ENCODE measurements at places on chromosomes 3 and 15.

DNA sequence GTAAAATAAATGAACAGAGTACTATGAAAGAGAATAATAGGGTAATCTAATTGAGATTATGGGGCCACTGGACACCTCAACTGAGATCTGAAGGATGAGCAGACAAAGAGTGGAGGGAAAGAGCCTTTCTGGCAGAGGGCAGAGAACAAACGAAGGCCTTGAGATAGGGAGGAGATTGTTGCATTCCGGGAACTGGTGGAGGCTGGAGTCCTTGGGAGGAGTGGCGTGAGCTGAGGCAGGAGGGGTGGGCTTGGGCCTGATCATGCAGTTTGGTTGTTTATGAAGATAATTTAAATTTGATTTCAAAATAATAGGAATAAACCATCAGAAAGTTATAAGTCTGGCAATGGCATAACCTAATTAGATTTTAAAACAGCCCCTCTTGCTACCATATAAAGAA is 59.5 kb upstream of the GALNT15 start:
- DNase-seq, result no peak

GRCh38 chr3:89682556-89682955 is 575.1 kb downstream of the EPHA3 start:
- DNase-seq, result no peak

DNA sequence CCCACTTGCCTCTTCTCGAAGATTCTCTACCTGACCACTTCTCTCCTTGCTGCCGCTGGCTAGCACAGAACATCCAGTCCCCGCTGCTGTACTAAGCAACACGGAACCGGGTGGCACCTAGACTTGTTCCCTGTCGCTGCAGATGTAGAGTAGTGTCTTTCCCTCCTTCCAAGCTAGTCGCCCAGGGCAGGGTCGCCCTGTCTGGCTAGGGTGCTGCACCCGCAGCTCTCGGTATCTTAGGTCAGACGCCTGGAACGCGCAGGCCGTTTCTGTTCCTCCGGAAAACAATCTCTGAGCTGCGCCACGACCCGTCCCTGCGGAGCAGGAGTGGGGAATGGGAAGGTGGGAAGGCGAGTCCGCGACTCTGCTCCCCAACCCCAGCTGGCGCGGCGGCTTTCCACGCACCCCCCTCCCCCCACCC is 758 bp upstream of the SNX33 start:
- DNase-seq, result no peak

DNA sequence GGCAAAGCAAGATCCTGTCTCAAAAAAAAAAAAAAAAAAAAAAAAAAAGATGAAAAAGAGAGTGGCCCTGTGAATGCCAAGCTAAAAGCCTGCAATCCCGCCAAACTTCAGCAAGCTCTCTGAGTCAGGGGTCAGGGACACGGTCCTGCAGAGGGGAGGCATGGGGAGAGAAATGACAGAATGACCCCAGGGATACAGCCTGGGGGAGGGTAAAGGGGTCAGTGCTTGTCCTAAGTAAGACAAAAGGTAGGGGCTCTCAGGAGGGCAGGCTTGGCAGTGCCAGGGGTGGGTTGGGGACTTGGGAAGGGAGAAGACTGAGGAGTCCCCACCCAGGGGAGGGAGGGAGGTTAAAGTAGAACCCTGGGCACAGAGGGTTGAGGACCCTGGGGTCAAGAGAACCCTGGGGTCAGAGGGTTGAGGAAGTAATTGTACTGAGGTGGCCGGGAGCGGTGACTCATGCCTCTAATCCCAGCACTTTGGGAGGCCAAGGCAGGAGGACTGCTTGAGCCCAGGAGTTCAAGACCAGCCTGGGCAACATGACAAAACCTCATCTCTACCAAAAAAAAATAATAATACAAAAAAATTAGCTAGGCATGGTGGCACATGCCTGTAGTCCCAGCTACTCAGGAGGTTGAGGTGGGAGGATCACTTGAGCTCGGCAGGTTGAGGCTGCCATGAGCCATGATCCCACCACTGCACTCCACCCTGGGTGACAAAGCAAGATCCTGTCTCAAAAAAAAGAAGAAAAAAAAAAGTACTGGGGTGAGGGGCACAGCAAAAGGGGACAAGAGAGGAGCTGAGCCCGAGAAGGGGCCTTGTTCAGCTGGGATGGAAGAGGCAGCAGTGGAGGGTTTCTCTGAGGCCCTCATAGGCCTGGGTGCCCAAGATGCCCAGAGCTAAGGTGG is 5.2 kb upstream of the SEMA3B start:
- no peak for DNase-seq

- no peak for DNase-seq
These were observed 50.9 kb downstream of the TCF12 start for GRCh38 chr15:56969265-56969895.

DNA sequence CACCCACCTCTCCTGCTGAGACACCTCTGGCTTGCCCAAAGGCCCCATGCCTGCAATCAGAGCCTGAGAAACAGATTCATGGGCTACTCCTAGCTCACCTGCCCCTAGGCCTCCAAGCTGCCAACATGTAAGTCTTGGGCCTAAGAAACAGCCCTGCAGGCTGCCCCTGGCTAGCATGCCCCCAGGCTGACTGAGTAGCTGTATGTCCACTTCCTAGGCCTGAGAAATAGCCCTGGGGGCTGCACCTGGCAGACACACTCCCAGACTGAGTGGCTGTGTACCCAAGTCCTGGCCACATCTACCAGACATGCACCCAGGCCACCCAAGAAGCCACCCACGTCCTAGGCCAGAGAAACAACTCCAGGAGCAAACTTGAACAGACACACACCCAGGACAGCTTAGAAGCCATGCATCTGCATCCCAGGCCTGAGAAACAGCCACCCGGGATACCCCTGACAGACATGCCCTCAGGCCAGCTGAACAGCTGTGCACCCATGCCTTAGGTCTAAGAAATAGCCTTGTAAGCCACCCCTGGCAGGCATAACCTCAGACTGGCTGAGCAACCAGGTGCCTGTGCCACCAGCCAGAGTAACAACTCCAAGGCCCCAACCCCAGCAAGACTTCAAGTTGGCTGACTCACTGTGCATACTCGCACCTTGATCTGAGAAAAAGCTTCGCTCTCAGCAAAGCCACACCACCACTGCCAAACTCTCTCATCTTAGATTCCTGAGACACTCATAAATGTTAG is 12.0 kb upstream of the NRG4 start:
- DNase-seq, result no peak

GRCh38 chr3:60337421-60337820 is 913.8 kb downstream of the FHIT start:
- no peak for DNase-seq

GRCh38 chr15:52441841-52442240 is 86.8 kb downstream of the MYO5A start:
- DNase-seq, result no peak

DNA sequence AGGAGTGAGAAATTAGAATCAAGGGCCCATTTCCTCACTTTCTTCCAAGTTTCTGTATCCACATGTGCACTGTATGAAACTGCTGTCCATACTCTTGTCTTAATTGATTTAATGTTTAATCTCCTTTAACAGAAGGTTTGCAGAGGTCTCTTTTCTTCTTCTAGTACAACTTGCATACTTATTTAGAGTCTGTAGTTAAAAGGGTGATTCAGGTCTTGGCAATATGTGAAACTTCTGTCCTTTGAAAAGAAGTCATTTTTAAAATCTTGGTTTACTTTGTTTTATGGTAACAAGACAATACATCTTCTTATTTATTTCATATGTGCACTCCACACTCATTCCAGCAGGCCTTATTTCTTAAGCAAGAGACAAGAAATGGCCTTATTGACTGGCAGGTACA is 25.8 kb downstream of the TMEM45A start:
- DNase-seq, result no peak

DNA sequence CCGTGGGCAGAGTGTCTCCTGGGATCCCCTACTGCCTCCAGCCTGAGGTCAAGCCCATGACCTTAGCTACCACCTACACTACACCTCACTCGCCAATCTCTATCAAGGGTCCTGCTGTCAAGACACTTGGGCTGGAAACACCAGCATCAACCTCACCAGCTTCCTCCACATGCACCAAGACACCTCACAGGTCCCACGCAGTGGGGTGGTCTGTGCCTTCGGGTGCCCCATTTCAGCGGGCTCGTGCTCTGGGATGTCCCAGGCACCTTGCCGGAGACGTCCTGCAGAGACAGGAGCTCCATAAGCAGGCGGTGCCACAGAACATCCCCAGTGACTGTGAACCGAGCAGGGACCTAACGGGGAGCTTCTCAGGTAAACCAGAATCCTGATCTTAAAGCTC is 20.0 kb downstream of the CYFIP1 start:
- DNase-seq, result no peak

DNA sequence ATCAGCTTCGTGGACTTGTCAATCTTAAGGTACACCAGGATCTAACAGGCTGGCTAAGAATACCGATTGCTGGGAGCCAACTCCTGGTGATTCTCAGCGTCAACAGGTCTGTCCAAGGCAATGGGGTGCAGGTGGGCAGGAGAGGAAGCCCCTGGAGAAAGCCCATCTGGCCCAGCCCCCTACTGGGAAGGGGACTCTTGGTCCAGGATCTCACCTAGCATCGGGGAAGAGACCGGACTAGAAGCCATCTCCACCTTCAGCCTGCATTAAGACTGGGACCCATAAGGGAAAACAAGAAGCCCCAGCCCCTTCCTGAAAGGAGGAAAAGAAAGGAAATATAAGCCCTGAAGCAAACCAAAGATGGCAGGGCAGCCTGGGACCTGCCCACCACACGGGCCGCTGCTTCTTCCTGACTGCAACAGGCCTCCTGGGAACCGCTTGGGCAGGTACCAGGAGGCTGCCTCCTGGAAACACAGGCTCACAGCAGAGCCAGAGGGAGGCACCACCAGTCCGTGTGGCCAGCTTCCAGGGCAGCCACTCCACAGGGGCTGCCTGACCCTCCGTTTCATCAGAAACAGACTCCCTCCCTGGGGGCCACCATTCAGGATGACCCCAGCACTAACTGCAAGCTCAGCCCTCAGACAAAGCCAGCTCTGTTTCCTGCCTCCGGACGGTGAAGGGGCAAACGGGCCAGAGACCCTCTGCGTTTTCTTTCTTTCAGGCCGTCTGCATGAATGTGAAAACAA is 100.2 kb downstream of the LRIG1 start:
- no peak for DNase-seq

DNA sequence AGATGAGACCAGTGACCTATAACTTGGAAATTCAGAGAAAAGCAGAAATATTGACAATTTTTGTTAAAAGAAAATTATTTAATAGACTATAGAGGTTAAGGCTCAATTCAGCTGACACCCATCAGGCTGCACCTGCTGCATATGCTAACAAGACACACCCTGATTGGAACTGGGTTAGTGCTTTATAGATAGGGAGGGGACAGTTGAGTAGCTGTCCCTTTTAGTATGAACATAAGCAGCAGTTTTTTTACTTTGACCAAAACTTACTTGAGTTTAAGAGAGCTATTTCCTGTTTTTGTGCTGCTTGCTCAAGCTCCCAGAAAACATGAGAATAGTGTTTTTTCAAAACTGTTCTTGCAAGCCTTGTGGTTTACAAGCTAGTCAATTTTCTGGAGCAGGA is 292.6 kb downstream of the LRRC3B start:
- DNase-seq, result no peak

DNA sequence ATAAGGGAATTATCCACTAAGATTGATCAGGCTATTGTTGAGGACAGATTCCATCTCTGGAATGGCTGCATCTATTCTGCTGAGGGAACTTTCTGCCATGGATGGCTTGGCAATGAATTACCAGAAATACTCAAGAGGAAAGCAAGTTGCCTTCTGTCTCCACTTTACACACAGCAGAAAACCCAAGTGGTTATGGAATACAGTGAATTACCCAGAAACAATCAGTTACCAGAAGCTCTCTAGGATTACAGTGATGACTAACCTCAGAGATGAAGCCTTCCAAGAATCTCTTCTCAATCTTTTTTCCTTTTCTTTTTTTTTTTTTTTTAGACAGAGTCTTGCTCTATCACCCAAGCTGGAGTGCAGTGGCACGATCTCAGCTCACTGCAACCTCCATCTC is 183.3 kb downstream of the WDR76 start:
- no peak for DNase-seq

GRCh38 chr3:193902607-193903511 is 233.1 kb upstream of the HES1 start:
- DNase-seq, result no peak

DNA sequence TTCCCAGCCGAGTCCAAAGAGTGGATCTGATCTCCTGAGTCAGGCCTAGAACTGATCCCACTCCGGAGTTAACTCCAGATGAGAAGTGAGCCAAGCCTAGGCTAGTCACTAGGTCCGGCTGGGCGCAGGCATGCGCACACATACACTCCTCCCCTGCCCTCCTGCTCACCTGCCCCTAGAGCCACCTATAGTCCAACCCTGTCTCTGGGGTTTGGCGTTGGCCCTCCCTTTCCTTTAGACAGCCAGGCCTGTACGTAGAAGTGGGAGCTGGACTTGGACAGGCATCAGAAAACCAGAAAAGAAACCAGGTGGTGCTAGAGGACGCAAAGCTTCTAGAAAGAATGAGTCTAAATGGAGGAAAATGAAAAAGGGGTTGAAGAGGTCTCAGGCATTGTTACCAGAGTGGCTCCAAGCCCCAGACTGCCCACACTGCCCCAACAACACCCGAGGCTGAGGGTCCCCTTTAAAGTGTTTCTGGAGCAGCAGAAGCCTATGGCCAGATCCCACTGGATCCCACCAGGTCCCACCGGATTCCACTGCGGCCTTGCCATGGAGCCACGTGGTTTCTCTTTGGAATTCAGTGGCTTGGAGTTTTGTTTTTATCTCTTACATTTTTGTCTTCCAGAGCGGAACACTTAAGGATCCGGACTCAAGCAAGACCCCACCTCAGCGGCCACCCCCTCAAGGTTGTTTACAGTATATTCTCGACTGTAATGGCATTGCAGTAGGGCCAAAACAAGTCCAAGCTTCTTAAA is 24.2 kb upstream of the TIMP4 start:
- DNase-seq, result no peak

DNA sequence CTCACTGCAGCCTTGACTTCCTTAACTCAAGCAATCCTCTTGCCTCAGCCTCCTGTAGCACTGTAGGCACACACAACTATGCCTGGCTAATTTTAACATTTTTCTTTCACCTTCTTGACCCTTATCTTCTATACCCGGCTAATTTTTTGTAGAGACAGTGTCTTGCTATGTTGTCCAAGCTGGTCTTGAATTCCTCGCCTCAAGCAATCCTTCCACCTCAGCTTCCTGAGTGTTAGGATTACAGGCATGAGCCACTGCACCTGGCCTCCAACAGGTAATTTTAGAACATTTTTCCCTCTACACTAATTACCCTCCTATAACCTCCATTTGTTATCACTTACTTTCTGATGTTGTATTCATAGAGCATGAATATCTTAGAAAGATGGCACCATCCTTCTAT is 60.3 kb downstream of the SPG11 start:
- no peak for DNase-seq

GRCh38 chr3:16944356-16944755 is 59.6 kb downstream of the PLCL2 start:
- DNase-seq, result no peak

DNA sequence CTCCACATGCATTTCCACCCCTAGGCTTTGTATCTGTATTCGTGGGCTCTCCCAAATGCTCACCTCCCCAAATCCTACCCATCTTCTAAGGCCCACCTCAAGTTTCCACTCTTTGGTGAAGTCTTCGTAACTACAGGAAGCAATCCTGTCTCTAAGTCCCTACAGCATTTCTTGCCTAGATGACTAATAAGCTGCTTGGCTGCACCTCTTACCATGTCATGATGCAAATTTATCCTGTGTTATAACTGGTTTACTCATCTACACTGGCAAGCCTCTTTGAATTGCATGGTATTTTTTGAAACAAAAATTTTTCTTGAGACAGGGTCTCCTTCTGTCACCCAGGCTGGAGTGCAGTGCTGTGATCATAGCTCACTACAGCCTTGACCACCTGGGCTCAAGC is 73.3 kb downstream of the SETMAR start:
- DNase-seq, result no peak

GRCh38 chr3:193774272-193774915 is 181.4 kb downstream of the OPA1 start:
- DNase-seq, result no peak
